Vein endothelial cell (primary cell): ENCODE measurements at places on chromosomes 6 and 20. TPM values are rescaled to one million over a fixed set of nuclear protein-coding genes. Genes with fewer than 3 reads are reported as not detected.

Gene PTPN1
- 63.0 and 71.6 TPM in 2 replicates for total RNA-seq

Gene FANCE
- 6.8 and 7.2 TPM in 2 replicates for total RNA-seq

Gene TSBP1
- not detected in 2 replicates for total RNA-seq

Gene BEND6
- total RNA-seq = 0.19 and 0.33 TPM in 2 replicates

Gene RBCK1
- total RNA-seq = 61.2 and 93.7 TPM in 2 replicates

Gene PSORS1C1
- total RNA-seq = 4.0 and 8.5 TPM in 2 replicates

Gene NFATC2
- 6.9 and 8.2 TPM in 2 replicates for total RNA-seq

Gene SLC26A8
- total RNA-seq = 0.38 TPM in 1 of 2 replicates, not detected in the other
